ENCODE measurements at places on chromosomes 1 and 21. TPM values are rescaled to one million over a fixed set of nuclear protein-coding genes. Genes with fewer than 3 reads are reported as not detected.

S100A9 gene
- total RNA-seq: not detected

IVL gene
- total RNA-seq: not detected

FCGR1A gene
- not detected for total RNA-seq

SIM2 gene
- 0.18 TPM for total RNA-seq

OPTC gene
- total RNA-seq: not detected

ESPN gene
- total RNA-seq: not detected

CDC20 gene
- total RNA-seq: 0.33 TPM

HSPG2 gene
- total RNA-seq: 164 TPM

SLC30A7 gene
- 14.6 TPM for total RNA-seq

POMGNT1 gene
- 5.6 TPM for total RNA-seq

PERM1 gene
- total RNA-seq: 0.57 TPM

PLXNA2 gene
- 8.0 TPM for total RNA-seq

FCMR gene
- not detected for total RNA-seq

KLHL20 gene
- total RNA-seq: 16.9 TPM

LAMTOR2 gene
- total RNA-seq: 74.7 TPM

BTBD19 gene
- 5.4 TPM for total RNA-seq

LYPD8 gene
- not detected for total RNA-seq

COL24A1 gene
- total RNA-seq: 0.27 TPM

HTR1D gene
- not detected for total RNA-seq
